ENCODE measurements at places on chromosomes 4 and X. TPM values are rescaled to one million over a fixed set of nuclear protein-coding genes. Genes with fewer than 3 reads are reported as not detected.

- no peak for DNase-seq
- H3K27me3 ChIP-seq = no peaks in the 10 kb centered on the region
- H3K4me1 ChIP-seq = no peaks in the 10 kb centered on the region
- no peaks in the 10 kb centered on the region for H3K36me3 ChIP-seq
Measured at GRCh38 chrX:119288890-119289393, 52.9 kb downstream of the PGRMC1 start.

- H3K27ac ChIP-seq = no peak overlapping the region
- H3K36me3 ChIP-seq = no peaks in the 10 kb centered on the region
- no peak overlapping the region for H3K4me3 ChIP-seq
- no peak for DNase-seq
Measured at GRCh38 chr4:534101-534575, 35.1 kb downstream of the PIGG start.

DNA sequence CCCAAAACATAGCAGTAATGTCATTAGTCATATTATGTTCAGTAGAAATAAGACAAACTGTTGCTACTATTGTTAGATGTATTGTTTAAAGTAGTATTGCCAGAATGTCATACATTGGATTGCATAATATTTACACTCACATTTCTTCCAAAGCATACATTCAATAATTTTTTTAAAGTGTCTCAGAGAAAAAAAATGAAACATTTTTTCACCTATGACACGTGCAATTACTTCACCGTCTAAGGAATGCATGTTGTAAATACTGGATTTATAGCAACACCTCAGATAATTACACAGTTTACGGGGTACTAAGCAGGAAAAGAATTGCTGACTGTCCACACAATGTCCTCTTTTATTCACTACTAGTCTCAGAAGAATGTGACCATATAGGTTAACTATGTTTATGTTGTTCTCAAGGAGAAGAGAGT lies 162.1 kb downstream of the PCDH18 start:
- no peaks in the 10 kb centered on the region for H3K27me3 ChIP-seq
- H3K27ac ChIP-seq = no peak overlapping the region
- DNase-seq = no peak

DNA sequence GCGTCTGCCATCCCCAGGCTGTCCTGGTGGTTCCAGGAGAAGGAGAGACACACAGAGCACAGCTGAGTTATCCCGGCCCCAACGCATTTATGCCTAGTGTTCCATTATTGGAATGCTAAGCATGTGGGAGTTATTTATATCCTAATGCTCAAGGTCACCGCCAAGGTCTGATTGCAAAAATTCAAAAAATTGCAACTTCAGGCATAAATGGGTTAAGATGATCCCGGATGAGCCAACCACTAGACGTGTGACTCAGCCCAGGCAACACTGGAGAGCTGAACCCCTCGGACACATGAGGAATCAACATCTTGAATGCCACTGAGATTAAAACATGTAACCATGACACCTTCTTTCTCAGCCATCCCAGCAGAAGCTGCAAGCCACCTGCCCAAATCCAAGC lies 3.8 kb upstream of the ZCCHC4 start:
- peaks cover 7% of the 10 kb centered on the region for H3K4me1 ChIP-seq
- H3K27me3 ChIP-seq = no peaks in the 10 kb centered on the region
- H3K36me3 ChIP-seq = no peaks in the 10 kb centered on the region
- H3K27ac ChIP-seq = no peak overlapping the region

DNA sequence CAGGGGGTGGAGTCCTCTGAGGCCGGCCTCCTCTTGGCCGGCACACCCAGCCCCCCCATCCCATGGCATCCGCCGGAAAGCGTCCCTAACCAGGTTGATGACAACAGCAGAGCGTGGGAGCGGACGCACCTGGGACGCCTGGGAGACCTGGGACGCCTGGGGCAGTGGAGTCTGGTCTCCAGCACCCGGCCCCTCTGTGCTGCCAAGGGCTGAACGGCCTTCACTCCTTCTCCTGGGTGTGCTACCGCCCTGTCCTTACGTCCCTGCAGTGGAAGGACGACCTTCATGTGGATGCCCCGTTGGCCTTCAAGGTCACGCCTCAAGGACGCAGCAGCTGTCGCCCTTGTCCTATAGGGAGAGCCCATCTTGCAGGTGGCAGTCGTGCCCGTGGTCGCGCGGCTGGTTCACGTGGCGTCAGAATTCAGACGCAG lies 26.9 kb downstream of the NKX1-1 start:
- no peak overlapping the region for H3K27ac ChIP-seq
- DNase-seq = no peak
- H3K4me1 ChIP-seq = no peaks in the 10 kb centered on the region
- no peak overlapping the region for H3K4me3 ChIP-seq
- H3K27me3 ChIP-seq = no peaks in the 10 kb centered on the region
- no peaks in the 10 kb centered on the region for H3K36me3 ChIP-seq

The PASD1 gene
- total RNA-seq = not detected

The L1CAM gene
- total RNA-seq = 14.8 TPM

The POLN gene
- 3.1 TPM for total RNA-seq

All from HCT116 (cell line).